SK-N-SH (cell line): ENCODE measurements at places on chromosomes 11 and 22.

GRCh38 chr11:3161720-3162409, 3.2 kb downstream of the OSBPL5 start:
- H3K27me3 ChIP-seq, result no peaks in the 10 kb centered on the region
- H3K36me3 ChIP-seq, result no peaks in the 10 kb centered on the region
- no peak overlapping the region for H3K27ac ChIP-seq
- H3K4me1 ChIP-seq, result peaks cover 54% of the 10 kb centered on the region; the same call in 1 of the 2 replicates
- peak; percentile 9 for DNase-seq
- no peak overlapping the region for H3K4me3 ChIP-seq

DNA sequence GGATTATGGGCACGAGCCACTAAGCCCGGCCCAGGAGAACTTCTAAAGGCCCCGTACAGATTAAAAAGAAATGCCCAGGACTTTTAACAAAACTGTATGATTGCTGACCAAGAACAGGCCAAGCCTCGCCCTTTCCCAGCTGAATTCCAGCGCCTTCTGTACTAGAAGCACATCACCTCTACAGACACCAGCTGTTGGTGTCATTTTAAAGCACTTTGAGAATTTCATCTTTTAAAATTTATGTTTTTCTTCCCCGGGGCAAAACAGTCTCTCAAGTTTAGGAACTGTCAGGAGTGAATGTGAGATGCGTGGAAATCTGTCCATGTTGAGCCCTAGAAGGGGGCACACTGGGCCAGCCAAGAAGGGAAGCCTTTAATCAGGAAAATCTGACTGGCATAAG, 362.4 kb downstream of the LARGE1 start:
- no peaks in the 10 kb centered on the region for H3K36me3 ChIP-seq
- H3K4me1 ChIP-seq, result no peaks in the 10 kb centered on the region
- H3K27me3 ChIP-seq, result no peaks in the 10 kb centered on the region
- DNase-seq, result no peak
- no peak overlapping the region for H3K4me3 ChIP-seq

DNA sequence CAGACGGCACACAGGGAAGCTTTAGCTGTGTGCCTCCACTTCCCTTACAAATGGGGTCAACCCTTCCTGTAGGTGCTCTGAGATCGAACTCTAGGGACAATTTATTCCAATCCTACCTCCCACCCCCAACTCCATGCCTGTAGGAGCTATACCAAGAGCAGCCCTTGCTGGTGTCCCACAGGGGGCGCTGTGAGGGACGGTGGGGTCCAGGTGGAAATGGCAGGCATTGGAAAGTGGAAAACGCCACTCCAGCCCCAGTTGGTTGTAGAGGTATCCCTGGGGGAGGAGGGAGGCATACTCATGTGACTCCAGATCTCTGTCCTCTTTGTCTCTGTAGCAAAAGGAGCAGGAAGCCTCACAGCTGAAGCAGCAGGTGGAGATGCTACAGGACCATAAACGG, 161.3 kb downstream of the MYO18B start:
- no peak overlapping the region; the same call in 1 of the 2 replicates for H3K4me3 ChIP-seq
- H3K27me3 ChIP-seq, result no peaks in the 10 kb centered on the region
- H3K27ac ChIP-seq, result no peak overlapping the region
- H3K36me3 ChIP-seq, result no peaks in the 10 kb centered on the region
- DNase-seq, result peak; percentile 24

DNA sequence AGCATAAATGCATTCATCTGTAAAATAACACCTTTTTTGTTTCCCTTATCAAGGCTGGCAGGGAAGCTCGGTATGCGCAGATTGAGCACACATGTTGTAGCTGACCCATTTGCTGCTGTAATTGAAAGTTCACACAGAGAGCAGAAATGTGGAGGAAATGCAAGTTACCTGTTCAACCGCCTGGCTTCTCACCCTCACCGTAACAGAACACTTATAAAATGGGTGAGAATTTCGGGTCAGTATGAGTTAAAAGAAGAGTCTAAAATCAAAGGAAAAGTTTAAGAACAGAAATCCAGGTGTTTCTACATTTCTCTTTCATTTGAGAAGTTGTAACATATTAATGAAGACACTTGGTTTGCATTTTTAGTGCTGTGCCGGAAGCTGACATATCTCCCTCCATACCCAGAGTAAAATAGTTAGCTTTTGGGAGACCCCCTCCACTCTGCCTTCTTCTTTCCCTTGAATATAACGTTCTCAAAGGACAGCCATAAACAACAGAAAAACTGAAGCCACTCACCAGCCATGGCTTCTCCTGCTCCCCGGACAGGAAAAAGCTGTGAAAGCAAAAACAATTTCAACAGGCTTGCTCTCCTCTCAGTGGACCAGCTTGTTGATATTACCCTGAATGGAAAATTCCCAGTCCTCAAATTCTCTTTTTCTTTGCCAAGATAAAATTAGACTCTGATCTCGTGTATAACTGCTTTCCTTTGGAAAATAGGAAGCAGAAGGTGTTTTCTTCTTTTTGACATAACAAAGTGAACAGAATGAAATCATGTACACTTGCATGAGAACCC, at the start of gene CASP12:
CASP12 (minus strand) TSS at position 570 of the 794 bp plus-strand sequence.
- H3K27ac ChIP-seq, result no peak within 1 kb of the TSS
- H3K4me3 ChIP-seq, result no peak within 1 kb of the TSS
- H3K27me3 ChIP-seq, result no peaks in the 10 kb centered on the region
- no peaks in the 10 kb centered on the region for H3K36me3 ChIP-seq
- no peaks in the 10 kb centered on the region for H3K4me1 ChIP-seq
- no peak for DNase-seq

DNA sequence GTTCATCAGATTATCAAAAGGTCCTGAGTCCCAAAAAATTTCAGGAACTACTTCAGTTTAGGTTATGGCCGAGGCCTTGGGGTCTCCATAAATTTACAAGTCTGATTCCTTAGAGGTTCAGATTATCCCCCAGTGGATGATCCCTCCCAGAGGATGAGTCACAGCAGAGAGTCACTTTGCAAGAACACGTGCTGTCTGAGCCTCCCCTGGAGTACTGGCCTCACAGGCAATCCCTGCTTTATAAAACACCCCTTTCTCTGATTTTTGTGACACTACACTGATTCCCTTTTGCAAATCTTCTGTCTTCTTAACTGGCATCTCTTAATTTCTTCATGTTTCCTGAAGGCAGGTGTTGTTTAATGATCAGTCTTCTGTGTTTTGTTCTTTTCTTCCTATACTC, 45.3 kb downstream of the CCDC34 start:
- no peak overlapping the region for H3K27ac ChIP-seq
- no peaks in the 10 kb centered on the region for H3K36me3 ChIP-seq
- H3K4me1 ChIP-seq, result peaks cover 38% of the 10 kb centered on the region
- no peaks in the 10 kb centered on the region for H3K27me3 ChIP-seq
- no peak overlapping the region for H3K4me3 ChIP-seq
- no peak for DNase-seq

DNA sequence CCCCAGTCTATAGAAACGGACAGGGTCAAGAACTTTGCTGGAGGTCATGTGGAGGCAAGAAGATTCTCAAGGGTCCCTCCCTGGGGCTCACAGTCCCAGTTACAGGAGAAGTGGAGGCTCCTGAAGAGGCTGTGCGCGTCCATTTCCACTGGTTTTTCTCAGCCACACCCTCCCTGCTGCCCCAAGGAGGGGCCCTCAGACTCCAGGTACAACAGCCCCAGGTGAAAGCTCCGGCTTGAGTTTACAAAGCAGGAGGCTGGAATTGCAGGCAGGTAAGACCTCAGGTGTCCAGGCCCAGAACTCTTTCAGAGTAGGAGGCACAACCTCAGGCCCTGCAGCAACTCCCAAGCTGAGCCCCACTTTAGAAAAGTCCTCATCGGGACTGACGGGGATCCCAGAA, 3.1 kb downstream of the SHANK2 start:
- H3K36me3 ChIP-seq, result no peaks in the 10 kb centered on the region
- H3K4me3 ChIP-seq, result no peak overlapping the region
- H3K27ac ChIP-seq, result no peak overlapping the region
- peak; percentile 12 for DNase-seq
- peaks cover 3% of the 10 kb centered on the region; the same call in 1 of the 2 replicates for H3K4me1 ChIP-seq

DNA sequence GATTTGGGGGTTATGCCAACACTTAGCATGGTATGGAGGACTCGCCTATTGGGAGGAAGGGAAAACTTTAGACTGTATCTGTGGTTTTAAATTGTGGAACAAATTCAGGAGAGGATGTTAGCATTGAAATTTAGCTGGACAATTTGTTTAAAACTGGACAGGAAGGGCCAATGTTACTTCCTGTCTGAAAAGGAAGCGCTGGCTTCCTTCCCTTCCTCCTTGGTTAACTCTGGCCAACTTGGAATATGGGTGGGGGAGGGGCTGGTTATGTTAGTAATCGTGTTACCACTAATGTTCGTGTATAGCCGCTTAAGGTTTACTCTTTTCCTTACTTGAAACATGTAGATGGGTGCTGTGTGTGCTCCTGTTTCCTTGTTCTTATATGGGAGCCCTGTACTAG, 13.9 kb downstream of the CTNND1 start:
- H3K4me3 ChIP-seq, result no peak overlapping the region
- peaks cover 51% of the 10 kb centered on the region for H3K4me1 ChIP-seq
- H3K27me3 ChIP-seq, result no peaks in the 10 kb centered on the region
- no peak for DNase-seq
- H3K36me3 ChIP-seq, result peaks cover 4% of the 10 kb centered on the region

DNA sequence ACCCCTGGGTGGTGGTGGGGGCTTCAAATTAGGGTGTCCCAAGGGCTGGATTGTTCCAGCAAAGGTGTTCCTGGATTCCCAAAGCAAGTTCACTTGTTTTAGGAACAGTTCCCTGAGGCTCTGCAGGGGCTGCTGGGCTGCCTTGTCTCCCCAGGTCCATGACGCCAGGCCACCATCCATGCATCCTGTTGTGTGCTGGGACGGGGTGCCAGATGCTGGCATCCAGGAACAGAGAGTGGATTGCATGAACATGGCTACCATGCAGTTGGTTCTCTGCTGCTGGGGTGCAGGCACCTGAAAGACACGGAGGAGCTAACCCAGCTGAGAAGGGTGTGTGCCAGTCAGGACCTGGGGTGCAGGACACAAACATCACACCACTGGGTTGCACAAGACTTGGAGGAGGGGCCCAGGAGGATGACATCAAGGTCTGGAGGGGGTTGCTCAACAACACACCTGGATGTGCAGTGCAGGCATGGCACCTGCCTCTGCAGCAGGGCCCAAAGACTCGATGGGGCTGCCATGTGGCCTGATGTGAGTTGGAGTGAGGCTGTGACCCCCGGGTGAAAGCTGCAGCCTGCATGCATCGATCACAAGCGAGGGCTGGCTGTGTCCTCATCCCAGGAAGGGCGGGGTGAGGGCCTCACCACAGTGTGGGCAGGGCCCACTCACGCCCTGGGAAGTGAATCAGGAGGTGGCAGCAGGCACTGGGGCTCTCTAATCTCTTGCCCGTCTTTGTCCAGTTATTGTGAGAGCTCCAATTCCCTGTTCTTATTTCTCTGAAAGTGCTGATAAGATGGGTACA, 74.0 kb upstream of the CLDN5 start:
- H3K27me3 ChIP-seq, result no peaks in the 10 kb centered on the region
- no peaks in the 10 kb centered on the region for H3K36me3 ChIP-seq
- H3K4me3 ChIP-seq, result no peak overlapping the region
- DNase-seq, result no peak
- no peak overlapping the region for H3K27ac ChIP-seq

DNA sequence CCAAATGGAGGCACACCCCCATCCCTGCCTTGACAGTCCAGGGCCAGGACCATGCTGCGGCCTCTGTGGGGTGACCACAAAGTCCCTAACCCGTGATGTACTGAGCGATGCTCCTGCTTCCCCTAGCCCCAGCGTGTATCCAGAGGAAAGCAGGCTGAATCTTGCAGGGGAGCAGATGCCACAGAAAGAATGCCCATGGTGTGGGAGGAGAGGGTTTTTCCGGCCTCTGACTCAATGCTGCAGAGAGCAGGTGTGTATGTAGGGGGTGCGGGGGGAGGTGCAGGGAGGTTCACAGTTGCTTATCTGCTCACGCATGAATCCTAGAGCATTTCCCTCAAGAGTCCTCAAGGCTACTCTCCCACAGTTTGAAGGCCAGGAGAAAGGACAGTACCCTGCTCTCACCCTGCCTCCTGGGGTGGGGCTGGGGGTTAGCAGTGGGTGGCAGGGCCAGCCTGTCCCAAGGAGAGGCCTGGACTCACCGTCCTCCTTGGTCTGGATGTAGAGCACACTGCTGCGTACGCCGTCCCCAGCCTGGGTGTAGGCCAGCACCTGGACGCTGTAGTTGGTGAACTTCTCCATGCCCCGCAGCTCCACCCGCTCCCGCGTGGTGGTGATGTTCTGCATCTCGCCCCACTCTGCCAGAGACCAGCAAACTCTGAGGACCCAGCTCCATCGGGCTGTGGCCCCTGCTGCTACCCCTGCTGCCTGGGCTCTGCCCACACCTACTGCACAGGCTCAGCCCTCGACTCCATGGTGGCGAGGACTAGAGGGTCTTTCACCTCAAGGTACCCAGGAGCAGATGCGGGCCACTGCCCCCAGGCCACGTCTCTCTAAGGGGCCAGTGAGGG, 130.8 kb downstream of the CEP164 start:
- DNase-seq, result no peak
- peaks cover 40% of the 10 kb centered on the region; the same call in 1 of the 2 replicates for H3K4me1 ChIP-seq
- H3K36me3 ChIP-seq, result no peaks in the 10 kb centered on the region
- H3K27me3 ChIP-seq, result no peaks in the 10 kb centered on the region
- H3K4me3 ChIP-seq, result no peak overlapping the region
- H3K27ac ChIP-seq, result no peak overlapping the region

GRCh38 chr22:39245130-39246039, 603 bp upstream of the PDGFB start:
- no peak overlapping the region for H3K4me3 ChIP-seq
- no peaks in the 10 kb centered on the region for H3K36me3 ChIP-seq
- H3K27me3 ChIP-seq, result peaks cover 12% of the 10 kb centered on the region; the same call in 1 of the 2 replicates
- DNase-seq, result no peak
- H3K4me1 ChIP-seq, result no peaks in the 10 kb centered on the region
- H3K27ac ChIP-seq, result no peak overlapping the region

DNA sequence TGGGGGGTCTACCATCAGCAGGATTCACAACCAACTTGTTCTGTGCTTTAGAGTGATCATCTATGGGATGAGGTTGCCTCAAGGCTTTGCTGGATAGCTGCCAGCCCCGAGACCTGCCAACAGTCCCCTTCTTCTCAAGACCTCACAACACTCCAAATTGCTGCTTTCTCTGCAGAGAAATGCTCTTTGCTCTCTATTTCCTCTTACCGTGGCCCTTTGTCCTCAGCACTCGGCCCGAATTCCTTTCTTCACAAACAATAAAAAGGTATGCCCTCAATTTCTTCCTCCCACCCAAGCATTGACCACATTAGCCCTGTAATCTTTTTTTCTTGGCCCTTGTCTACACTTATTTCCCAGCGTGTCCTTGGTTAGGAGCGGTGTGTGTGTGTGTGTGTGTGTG, 147.4 kb upstream of the SNX19 start:
- DNase-seq, result no peak
- no peaks in the 10 kb centered on the region for H3K4me1 ChIP-seq
- no peak overlapping the region for H3K4me3 ChIP-seq
- H3K27ac ChIP-seq, result no peak overlapping the region
- H3K36me3 ChIP-seq, result no peaks in the 10 kb centered on the region

DNA sequence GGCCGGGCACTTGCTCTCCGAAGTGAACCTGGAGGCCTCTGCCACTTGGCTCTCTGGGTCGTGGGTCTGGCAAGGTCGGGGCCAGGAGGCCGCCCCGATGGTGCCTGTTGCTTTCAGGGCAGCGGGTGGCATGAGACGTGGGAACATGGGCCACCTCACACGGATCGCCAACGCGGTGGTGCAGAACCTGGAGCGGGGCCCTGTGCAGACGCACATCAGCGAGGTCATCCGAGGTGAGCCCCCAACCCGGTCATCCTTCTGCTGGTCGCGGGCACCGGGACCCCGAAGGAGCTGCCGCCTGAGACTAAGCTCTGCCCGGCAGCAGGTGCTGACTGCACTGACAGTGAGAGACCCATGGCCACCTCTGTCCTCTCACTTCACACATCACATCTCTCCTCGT, 40.0 kb downstream of the SBF1 start:
- H3K27ac ChIP-seq, result no peak overlapping the region
- H3K4me1 ChIP-seq, result no peaks in the 10 kb centered on the region
- H3K36me3 ChIP-seq, result peaks cover 70% of the 10 kb centered on the region; the same call in 1 of the 2 replicates
- DNase-seq, result no peak
- no peaks in the 10 kb centered on the region for H3K27me3 ChIP-seq
